Cardiac muscle cell (in vitro differentiated cells and primary cell): ENCODE measurements at places on chromosomes 7 and 10.

- no peak for DNase-seq
Measured at GRCh38 chr7:155808549-155809331, 3.5 kb downstream of the SHH start.

DNA sequence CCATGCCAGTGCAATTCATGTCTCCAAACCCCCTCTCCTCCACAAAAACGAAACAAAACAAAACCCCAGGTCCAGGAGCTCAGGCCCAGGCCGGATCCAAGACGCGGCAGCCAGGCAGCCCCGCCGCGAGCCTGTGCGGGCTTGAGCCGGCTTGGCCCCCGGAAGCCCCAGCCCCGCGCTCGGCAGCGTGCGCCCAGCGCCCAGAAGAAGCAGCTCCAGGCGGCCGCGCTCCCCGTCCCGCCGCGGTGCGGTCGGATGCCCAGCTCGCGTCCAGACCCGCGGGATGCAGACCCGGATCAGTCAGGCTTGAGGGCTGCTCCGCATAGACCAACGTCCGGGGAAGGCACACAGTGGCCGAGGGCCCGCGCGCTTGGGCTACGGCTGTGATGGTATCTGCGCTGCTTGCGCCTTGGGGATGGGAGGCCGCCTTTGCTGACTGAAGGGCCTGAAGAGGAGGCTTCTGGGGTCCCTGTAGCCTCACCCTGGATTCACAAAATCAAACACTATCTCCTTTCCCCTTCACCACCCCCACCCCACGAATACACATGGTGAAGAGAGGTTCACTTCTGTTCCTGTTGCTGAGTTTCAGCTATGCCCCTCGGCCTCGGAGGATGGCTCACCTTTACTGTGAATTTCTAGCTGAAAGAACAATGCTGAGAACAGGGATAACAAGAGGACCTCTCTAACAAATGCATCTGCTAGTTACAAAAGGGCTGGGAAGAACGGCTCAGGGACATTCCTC is 79.9 kb upstream of the EN2 start:
- peak; percentile 44 for DNase-seq

DNA sequence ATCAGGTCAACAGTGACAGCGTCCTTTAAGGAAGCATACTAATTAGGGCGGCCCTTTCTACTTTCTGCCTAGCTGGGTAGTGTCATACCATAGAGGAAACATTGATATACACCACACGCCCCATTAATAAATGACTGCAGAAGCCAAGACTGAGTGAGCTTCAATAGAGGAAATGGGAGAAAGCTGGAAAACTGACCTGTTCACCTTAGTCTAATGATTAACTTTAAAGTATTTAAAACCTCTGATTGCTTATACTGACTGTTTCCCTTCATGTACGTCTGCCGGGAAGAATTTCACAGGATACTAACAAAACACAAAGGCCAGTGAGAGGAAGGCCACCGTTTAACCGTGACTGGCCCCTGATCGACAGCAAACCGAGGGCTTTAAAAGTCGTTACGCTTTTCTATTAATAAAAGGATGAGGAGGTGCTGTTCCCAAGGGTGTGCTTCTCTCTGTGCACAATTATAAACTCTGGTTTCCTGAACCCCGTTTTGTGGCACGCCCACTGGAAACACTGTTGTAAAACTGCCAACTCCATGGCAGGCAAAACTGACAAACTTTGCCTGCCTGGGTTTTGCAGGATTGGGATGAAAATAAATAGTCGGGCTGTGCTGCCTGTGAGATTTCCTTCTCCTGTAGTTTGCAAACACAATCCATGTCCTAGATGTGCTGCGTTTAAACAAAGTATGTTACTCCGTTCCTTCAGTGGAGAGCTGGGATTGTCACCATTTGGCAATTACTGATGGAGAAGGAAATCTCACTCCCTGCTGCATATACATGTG is 137.6 kb downstream of the NRP1 start:
- no peak for DNase-seq

- no peak for DNase-seq
Measured at GRCh38 chr10:16741540-16741939, 75.7 kb downstream of the RSU1 start.

- DNase-seq, result no peak
Measured at GRCh38 chr7:130419658-130420057, 21.2 kb downstream of the CEP41 start.

GRCh38 chr7:50771120-50772002 is 11.3 kb downstream of the GRB10 start:
- no peak for DNase-seq

- DNase-seq, result no peak
Measured at GRCh38 chr7:102856036-102856435, 56.8 kb upstream of the LRRC17 start.

- DNase-seq, result no peak
Measured at GRCh38 chr7:37427276-37427940, 21.3 kb downstream of the ELMO1 start.

- no peak for DNase-seq
Measured at GRCh38 chr10:123781956-123782500, 109.6 kb downstream of the CPXM2 start.

GRCh38 chr10:107913317-107914294 is 749.1 kb upstream of the SORCS1 start:
- DNase-seq, result peak; percentile 1

GRCh38 chr7:99011341-99011705 is 132.6 kb downstream of the SMURF1 start:
- no peak for DNase-seq

GRCh38 chr10:909831-910230 is 21.7 kb downstream of the LARP4B start:
- DNase-seq, result peak; percentile 51

DNA sequence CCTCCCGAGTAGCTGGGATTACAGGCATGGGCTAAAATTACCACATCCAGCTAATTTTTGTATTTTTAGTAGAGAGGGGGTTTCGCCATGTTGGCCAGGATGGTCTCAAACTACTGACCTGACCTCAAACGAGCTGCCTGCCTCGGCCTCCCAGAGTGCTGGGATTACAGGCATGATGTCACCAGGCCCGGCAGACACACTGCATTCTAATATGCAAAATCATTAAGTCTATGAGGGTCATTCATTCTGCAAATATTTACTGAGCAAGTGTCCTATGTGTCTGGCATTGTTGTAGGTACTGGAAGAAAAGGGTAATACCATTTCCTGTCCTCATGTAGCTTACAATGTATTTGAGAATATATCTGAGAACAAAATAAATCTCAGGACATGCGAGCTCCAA is 2.7 kb downstream of the PUS7 start:
- DNase-seq, result no peak

DNA sequence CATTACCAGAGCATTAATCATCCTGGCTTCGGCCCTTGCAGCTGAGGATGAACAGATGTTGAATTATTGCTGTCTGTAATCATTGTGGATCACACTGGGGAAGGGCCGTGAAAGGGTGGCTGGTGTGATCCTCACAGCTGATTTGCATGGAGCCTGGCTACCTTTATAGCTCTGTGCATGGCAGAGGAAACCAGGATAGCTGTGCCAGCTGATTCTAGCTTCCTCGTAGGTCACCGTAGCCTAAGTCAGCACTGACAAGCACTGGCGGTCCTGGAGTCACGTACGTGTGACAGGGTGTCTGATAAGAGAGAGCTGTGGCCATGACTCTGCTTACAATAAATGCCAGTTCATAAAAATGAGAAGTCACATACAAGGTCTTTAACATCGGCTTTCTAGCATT is 76.5 kb downstream of the INSYN2A start:
- DNase-seq, result no peak

GRCh38 chr10:85674851-85675250 is 691.7 kb downstream of the GRID1 start:
- DNase-seq, result no peak

DNA sequence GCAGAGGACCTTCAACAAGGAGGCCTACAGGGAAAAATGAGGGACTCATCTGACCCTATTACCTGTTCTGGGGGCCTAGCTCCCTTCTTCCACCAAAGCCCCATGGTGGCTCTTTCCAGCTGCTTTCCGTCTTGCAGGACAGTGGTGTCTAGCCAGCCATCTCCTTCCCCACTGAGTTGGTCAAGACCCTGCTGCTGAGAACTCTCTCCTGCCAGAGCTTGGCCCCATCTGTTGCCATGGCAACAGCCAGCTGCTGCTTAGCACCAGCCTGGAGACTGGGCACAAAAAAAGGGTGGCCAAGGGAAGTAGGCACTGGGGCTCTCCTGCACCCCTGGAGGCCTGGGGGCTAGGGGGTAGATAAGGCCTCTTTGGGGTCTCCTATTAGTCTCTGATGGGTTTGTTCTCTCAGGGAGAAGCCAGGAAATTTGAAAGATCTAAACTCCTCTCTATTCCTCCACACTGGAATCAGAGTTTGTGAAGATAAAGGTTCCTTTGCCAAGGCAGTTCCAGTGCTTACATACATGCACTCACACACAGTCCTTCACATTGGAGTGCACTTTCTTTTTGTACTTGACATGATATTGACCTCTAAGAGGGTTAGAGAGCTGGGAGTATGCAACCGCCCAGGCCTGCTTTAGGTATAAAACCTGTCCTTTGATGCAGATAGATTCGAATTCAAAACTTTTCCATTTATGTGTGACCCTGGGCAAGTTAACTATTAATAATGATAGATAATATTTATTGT is 15.8 kb downstream of the TSPAN33 start:
- DNase-seq, result peak; percentile 60

DNA sequence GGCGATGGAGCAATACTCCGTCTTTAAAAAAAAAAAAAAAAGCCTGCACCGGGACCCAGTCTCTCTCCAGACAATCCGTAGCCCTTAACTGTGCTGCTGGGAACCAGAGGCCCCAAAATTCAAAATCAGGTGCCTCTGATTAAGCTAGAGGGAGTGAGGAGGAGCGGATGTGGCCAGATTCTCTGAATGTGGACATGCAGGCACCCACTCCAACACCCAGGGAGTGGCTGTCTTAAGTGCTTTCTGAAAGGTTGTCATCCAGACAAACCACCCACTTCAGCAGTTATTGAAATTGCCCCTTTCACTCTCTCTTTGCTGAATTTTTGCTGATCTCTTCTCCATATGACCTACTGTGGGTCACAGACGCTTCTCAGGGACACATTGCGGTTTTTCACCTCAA is 14.2 kb downstream of the NRP1 start:
- no peak for DNase-seq

- peak; percentile 94 for DNase-seq
Measured at GRCh38 chr7:1536743-1537534, 6.4 kb downstream of the MAFK start.

DNA sequence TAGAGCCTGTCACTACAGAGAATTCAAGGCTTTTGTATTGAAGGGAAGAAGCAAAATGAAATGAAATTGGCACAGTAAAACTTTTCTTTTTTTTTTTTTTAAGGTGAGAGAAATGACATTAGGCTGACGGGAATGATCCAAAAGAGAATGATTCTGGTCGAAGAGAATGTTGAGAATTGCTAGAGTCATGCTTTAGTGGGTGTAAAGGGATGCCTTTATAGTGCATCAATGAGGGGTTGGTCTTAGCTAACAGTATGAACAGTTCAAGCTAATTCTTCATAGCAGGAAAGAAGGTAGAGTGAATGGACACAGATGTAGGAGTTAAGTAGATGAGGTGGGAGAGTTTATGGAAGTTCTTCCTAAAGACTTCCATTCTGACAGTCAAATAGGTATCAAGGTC is 32.3 kb upstream of the LSM8 start:
- no peak for DNase-seq

DNA sequence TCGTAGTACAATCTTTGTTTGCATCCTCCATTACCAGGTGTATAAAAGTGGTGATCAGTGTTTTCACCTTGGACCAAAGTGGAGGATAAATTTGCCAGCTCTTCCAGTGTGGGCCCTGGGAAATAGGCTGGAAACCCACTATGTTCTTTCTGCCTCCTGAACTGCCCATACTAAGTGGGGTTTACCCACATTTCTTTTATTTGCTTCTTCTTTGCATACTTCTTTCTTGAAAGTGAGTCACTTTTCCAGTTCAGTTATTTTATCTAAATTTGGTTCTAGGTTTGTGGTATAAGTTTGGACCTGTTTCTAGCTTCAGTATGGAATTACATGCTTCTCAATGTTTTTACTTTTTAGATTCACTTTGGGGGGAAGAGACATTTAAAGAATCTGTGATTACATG is 126.2 kb upstream of the ACBD5 start:
- no peak for DNase-seq

DNA sequence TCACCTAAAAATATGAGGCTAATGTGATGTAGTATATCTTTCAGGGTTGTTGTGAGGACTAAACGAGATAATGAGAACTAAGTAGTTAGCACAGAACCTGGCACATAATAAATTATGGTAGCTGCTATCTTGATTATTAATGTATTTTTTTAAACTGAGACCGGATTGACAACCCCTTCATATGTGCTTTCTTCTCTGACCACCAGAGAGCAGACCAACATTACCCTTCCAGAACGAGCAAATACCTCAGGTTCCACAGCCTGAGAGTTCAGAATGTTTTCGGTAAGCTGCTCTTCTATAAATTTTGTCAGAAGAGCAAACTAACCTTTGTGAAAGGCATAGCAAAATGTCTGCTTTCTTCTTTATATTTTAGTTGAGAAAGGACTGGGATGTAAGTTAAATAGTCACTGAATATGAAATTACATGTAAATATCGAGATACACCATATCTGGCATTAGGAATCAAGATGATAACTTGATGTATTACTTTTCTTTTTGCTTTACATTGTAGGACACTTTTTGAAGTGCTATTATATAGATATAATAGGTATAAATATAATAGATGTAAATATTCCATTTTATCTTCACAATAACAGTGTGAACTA is 13.6 kb upstream of the BPGM start:
- peak; percentile 54 for DNase-seq

GRCh38 chr7:12735923-12736322 is 48.5 kb downstream of the ARL4A start:
- DNase-seq, result no peak

DNA sequence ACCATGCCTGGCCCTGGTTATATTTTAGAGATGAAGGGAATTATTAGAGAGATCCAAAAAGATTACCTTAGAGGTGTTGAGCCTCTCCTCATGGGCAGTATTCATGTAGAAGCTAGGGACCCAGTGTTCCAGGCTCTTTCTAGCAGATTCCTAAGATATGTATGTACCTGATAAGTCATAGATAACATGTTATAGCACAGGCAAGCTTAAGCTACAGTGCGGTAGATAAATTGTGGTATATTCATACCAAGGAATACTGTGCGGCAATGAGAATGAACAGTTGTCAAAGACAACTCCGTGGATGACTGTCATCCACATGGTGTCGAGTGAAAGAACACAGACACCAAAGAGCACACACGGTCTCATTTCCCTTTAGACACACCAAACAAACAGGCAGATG is 53.1 kb downstream of the TACR2 start:
- DNase-seq, result no peak

DNA sequence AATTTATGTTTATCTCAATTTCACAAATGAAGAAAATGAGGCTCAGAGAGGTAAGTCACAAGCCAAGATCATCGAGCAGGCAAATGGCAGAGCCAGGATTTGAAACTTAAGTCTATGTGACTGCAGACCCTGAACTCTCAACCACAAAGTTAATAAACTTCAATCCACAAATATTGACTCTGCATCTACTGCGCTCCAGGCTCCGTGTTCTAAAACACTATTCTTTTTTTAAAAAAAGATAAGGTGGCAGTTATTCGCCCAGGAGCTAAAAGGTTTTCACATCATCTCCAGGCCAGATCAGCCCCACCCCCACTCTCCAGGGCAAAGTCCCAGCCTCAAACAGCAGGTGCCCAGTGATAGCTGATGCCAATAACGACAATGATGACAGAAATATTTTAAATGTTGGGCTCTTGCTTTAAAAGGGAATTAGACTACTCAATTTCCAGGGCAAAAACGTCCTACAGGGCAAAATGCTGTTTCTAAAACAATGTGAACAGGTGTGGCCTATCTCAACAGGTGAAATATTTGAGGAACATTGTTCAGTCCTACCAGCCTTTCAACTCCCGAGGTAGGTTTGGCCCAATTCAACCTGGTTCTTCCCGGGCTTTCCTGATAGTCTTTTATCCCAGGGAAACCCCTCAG is 85.2 kb downstream of the SORBS1 start:
- no peak for DNase-seq

- DNase-seq, result no peak
Measured at GRCh38 chr7:142012825-142013511, 17.3 kb downstream of the MGAM start.
